ENCODE measurements at places on chromosomes 11 and 22. TPM values are rescaled to one million over a fixed set of nuclear protein-coding genes. Genes with fewer than 3 reads are reported as not detected.

DCDC1 gene
- polyA plus RNA-seq, result not detected

CATSPERZ gene
- 0.14 TPM for polyA plus RNA-seq

NAT10 gene
- polyA plus RNA-seq, result 30.5 TPM

MDK gene
- 578 TPM for polyA plus RNA-seq

GRIA4 gene
- polyA plus RNA-seq, result 0.33 TPM

FADS1 gene
- polyA plus RNA-seq, result 50.4 TPM

PYGM gene
- polyA plus RNA-seq, result 0.20 TPM

SYCE3 gene
- polyA plus RNA-seq, result not detected

C1QTNF4 gene
- polyA plus RNA-seq, result 0.14 TPM

FTH1 gene
- 4,220 TPM for polyA plus RNA-seq

MAML2 gene
- polyA plus RNA-seq, result 23.0 TPM

GNG3 gene
- polyA plus RNA-seq, result not detected

PLEKHA7 gene
- polyA plus RNA-seq, result 0.05 TPM

SLC22A12 gene
- not detected for polyA plus RNA-seq
